ENCODE measurements at places on chromosomes 7 and 10. TPM values are rescaled to one million over a fixed set of nuclear protein-coding genes. Genes with fewer than 3 reads are reported as not detected.

The CASD1 gene
- 57.4 TPM for polyA plus RNA-seq

- DNase-seq = no peak
Observed at GRCh38 chr10:67385566-67385965, 310.4 kb downstream of the CTNNA3 start.

DNA sequence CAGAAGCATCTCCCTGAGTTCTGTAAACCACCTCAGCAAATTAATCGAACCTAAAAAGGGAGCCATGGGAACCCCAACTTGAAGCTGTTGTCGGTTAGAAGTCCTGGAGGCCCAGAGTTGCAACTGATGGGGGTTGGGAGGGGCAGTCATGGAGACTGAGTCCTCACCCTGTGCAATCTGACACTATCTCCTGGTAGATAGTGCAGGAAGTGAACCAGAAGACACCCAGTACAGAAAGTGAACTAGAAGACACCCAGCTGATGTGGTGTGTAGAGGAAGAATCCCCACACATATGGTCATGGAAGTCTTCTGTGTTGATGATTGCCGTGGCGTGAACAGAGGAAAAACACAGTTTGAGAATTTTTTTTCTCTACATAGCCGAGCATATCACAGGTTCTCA, 58.8 kb upstream of the SRRM3 start:
- DNase-seq = no peak

DNA sequence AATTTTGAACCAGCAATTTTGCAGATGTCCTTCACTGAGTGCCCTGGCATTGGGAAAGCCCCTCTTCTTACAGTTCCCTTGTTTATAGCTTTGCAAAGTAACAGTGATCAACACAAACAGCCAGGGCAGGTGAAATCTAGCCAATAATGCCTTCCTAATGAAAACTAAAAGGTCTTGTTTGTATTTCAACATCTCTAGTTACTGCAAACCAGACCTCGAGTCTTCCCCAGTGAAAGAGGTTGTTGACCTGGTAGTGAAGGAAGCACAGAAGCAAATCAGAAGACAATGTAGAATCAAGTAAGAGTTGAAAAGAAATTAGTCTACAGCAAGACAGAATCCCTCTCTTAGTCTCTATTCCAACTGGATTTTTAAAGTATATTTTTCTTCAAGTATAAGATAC, 231.2 kb downstream of the SNX13 start:
- no peak for DNase-seq

DNA sequence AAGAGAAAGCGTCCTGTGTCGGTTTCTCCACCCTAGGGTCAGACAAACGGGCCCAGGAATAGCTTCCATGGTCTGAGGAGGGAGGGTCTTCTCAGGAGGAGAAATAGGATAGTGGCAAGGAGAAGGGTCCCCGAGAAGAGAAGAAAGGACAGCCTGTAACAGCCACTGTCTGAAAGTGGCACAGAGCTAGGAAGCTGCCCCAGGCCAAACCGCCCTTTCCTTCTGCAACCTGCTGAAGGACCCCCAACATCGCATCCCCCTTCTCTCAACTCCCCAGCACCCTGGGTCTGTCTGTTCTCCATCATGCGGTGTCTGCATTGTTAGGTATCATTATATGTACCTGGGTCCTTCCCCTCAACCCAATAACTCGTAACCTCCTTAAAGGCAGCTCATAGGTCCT, 47.1 kb downstream of the COL17A1 start:
- no peak for DNase-seq

GRCh38 chr7:53205006-53205405, 169.6 kb downstream of the POM121L12 start:
- no peak for DNase-seq
